Cerebellar nuclear complex (tissue), 1 donor: ENCODE measurements at places on chromosomes 16 and 17.

DNA sequence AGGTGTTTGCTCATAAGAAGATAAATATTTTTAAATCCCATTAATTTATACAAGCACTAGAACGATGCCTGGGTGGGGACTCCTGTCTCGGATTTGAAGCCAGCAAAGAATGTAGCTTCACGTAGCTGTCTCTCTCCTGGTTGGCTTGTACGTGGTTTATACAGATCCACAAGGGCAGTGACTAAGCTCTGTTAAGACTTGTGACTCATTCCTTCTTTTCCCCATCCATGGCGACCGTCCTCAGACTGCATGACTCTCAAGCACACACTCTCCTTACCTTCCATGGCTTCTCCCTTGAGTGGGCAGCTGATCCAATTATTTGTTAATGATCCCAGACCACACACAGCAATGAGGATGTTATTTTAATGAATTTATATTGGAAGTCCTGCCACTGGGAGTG is 679.7 kb upstream of the SOX9 start:
- no peak for DNase-seq

- DNase-seq = no peak
These were observed 4.3 kb upstream of the ADGRG1 start for GRCh38 chr16:57624044-57624688.

GRCh38 chr16:56048425-56049105 is 142.7 kb upstream of the GNAO1 start:
- DNase-seq = no peak

DNA sequence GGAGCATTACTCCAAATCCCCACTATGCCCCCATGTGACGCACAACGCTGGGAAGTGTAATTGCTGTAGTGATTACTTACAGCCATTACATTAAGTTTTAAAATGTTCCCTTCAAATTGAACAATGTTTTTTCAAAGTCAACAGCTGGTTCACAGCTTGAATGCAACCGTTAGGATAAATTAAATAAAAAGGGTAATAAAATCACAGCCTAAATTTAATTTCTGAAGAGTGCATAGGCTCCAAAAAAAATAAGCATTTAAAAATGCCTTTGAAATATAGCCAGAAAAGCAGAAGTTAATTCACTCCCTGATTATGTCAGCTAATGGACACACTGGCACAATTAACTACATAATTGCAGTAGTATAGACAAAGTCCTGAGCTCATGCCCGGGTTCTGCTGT is 50.5 kb upstream of the KDM8 start:
- DNase-seq = no peak

DNA sequence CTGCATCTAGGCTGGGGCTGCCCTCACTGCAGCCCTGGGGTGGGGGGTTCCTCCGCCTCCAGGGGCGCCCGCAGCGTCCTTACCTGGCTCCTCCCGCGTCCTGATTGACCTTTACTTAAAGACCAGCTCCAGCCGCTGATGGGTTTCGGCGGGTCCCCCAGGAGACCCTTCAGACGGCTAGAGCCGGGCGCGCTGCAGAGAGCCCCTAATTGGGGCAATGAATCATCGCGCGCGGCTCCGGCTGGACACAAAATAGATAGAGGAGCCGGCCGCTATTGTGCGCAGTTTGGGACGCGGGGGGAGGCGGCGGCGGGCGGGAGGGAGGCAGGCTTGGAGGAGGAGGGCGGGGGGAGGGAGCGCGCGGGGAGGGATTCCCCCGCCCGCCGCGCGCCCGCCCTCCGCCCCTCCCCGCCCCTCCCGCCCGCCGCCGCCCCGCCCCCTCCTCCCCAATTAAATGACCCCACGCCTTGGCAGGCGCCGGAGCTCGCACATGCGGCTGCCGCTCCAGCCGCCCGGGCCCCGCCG is 56.5 kb upstream of the CIBAR2 start:
- no peak for DNase-seq

DNA sequence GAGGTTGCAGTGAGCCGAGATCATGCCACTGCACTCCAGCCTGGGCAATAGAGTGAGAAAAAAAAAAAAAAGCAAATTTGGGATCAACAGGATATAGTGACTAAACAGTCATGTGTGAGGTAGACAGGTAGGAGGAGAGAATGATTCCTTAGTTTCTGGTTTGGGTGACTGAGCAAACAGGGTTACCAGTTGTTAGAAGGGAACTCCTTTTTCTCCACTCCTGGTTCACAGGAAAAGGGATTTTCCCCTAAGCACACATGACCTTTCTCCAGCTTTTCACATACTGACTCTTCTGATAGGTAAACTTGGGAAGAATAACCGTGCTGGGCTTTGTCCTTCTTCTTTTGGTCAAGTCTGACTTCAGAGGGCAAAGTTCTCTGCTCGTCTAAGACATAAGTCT is 17.3 kb upstream of the WSCD1 start:
- no peak for DNase-seq

GRCh38 chr17:49730078-49730784 is 22.5 kb upstream of the SLC35B1 start:
- peak; percentile 82 for DNase-seq

GRCh38 chr17:50559674-50560184 is 786 bp upstream of the CACNA1G start:
- no peak for DNase-seq

DNA sequence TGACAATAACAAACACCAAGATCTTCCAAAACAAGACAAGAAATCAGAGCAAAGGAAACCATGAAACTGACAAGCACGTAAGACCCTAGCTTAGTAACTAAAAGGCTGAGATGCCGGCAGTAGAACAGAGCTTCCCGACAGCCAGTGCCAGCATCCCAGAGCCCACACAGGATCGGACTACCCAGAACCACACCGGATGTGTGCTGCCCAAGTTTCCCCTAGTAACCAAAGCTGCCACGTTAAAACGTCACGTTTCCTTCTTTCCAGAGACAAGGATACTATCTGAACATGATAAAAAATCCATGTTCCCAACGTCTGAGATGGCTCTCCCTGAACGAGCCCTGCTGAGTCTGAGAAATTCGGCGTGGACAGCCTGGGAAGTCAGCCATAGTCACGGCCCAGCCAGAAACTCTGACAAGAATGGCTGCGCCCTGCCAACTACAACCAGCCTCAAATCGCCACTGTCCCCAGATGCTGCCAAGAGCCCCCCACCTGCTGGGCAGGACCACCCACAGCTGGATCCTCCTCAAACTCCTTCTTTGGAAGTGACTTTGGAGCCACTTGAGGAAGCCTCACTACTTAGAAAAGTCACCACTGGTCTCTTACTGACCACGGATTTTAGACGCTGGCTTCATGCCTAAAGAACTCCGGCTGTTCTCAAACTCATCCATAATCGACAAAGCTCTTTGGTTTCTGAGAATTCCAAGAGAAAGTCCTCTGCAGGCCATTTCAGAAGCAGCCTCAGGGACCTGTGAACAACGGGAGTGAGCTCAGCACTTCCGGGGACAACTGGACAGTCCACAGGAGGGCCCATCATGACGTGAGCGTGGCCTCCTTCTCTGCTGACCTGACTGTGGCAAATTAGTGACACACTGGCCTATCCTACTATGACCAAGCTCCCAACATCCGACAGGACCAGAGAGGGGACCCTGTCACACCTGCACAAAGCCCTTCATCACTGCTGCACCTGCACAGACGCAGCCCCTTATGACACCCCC is 16.7 kb downstream of the CCDC57 start:
- no peak for DNase-seq
